GM04504 (cell line): ENCODE measurements at places on chromosomes 13 and 19.

GRCh38 chr19:35693422-35693821 is 10.9 kb upstream of the ZBTB32 start:
- no peak for DNase-seq

GRCh38 chr13:27489456-27489855 is 39.1 kb upstream of the MTIF3 start:
- DNase-seq = no peak

- peak; percentile 85 for DNase-seq
Observed at GRCh38 chr13:44577236-44578066, 1.3 kb upstream of the TSC22D1 start.

DNA sequence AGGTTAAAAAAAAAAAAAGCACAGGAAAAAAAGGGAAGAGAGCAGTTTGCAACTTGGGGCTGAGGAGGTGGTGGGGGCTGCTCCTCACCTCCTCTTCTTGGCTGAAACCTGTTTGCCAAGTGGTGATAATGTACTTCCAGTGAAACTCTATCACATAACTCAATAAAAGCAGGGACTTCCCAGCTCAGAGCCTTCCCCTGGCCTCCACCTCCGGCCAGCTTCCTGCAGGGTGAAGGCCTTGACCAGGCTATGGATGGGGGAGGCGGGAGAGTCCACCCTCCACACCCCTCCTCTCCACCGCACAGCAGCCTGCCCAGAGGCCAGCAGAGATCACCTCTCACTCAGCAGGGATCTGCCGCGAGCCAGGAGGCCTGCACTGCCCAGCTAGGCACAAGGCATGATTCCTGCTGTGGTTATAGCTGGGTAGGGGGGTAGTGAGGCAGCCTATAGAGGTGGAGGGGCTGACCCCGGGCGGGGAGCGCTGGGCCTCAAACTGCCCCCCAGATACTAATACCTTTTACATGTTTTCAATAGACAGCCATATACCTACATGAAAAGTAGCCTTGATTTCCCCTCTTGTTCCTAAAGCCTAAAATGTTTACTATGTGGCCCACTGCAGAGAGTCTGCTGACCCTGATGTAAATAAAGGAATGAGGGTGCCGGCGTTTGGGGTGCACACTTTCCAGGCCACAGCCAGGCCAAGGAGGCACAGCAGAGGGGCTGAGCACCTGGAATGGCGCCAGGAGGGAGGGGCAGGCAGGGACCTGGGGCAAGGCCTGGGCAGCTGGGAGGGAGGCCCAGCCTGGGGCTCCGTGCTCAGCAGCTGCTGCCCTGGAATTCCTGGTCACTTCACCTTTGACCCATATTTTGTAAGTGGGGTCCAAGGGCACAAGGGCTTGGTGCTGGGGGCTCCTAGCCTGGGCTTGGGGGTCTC is 10.3 kb downstream of the ZNF787 start:
- DNase-seq = no peak

DNA sequence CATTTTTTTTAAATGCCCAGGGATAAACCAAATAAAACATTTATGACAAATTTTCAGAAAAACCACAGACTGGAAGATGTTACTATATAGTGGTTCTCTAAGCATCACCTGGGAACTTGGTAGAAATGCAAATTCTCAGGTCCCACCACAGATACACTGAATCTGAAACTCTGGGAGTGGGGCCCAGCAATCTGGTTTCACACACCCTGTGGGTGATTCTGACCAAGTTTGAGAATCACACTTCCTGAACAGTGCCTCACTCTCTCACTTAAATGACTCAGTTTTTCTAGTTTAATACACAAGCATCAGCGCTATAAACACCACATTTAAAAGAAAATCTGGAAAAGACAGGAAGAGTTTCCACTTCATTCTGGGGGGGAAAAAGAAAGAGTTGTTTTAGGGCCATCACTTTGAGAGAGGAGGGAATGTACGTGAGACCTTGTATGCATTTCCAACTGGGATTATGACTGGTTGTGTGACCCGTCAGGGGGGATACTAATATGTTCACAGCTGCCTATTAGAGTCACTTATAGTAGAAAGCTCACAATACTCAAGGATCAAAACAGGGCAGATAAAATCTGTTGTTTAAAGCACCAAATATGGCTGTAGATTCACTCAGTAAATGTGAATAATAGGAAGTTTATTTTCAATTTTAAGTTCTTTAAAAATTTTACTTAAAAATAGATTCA is 567.7 kb downstream of the GPC6 start:
- DNase-seq = no peak
